ENCODE measurements at places on chromosomes 3 and 15.

DNA sequence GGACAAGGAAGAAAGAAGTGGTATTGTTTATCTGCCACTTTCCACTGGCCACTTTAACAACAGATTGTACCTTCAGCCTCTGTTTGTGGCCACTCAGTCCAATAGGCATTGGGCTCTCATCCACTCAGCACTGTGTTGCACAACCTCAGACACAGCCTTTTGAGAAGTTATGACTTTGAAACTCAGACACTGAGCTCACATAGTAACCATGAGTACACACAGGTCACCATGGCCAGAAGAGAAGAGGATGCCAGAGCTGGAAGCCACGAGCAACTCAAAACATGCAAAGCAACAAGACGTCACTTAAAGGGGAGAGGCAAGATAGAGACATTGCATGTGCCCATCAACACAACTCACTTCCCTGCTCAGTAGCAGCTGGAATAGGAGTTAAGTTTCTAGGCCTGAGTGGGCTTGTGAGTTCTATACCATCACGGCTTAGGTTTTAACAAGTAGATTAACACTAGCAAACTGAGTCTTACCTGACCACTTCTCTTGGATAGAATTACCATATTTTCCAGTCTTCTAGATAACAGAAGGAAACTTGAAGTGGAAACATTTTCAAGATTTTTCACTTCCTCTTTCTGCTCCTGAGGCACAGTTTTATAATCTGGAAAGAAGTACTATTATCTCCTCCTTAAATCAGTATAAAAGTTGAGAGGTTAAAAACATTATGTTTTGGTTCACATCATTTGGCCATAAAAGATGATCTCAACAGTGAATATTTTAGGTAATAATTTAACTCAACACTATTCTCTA lies 103.5 kb downstream of the IMPG2 start:
- no peak for DNase-seq

- DNase-seq, result no peak
Measured at GRCh38 chr15:56812961-56813360, 79.7 kb upstream of the ZNF280D start.

DNA sequence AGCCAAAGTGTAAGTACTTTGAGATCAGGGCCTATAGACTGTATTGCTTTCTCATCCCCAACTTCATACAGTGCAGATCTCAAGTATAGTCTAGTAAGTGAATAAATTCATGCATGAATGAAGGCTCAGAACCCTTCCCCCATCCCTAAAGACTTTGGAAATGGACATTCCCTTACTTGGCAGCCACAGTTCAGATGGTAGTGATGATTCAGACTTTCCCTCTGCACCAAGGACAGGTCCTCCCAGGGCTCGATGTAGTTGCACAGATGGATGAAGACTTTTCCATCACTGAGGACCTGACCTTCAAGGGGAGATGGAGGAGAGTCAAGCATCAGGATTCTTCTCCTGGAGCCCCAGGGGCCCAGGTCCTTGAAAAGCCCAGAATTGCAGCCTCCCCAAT lies 4.6 kb downstream of the TIMP4 start:
- DNase-seq, result no peak

DNA sequence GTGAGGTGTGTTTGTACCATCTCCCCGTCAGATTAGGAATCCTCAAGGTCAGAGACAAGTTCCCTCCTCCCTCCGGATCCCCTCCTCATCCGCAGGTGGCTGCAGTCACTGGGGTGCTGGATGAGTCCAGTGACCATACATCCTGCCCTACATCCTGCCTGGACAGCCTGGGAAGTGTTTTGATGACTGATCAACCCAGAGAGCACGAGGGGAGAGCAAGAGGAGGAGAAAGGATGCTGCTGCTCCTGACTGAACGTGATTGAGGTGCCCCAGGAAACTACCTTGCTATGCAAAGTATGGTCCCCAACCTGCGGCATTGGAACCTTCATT lies 65.1 kb downstream of the SLC12A8 start:
- DNase-seq, result no peak

- DNase-seq, result no peak
Measured at GRCh38 chr3:15281817-15282216, 50.6 kb downstream of the SH3BP5 start.

GRCh38 chr3:46666453-46666845 lies 27.0 kb downstream of the ALS2CL start:
- no peak for DNase-seq

DNA sequence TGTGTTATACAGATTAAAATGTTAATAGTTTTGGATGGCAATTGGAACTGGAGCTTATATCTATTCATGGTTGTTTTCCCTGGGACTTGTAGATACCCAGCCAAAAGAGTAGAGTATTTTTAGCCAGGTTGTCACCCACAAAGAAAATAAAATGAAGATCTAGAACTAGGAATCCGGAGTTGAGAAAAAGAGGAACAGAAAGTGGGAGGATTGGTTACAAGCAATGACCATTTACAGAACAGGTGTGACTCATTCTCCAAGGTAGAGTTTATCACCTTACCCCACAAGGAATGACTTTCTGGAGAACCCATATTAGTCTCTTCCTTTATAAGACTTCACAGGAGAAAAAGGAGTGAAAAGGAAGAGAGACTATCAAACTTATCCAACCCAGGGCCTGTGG lies 99.8 kb downstream of the TMEM108 start:
- DNase-seq, result no peak

GRCh38 chr3:40453933-40454332 lies 3.2 kb upstream of the RPL14 start:
- DNase-seq, result no peak

- DNase-seq, result no peak
Measured at GRCh38 chr3:33989229-33989628, 190.8 kb downstream of the PDCD6IP start.

GRCh38 chr3:126553284-126554084 lies 5.2 kb downstream of the C3orf22 start:
- DNase-seq, result no peak

- no peak for DNase-seq
Measured at GRCh38 chr3:58683001-58683458, 16.5 kb upstream of the FAM3D start.

DNA sequence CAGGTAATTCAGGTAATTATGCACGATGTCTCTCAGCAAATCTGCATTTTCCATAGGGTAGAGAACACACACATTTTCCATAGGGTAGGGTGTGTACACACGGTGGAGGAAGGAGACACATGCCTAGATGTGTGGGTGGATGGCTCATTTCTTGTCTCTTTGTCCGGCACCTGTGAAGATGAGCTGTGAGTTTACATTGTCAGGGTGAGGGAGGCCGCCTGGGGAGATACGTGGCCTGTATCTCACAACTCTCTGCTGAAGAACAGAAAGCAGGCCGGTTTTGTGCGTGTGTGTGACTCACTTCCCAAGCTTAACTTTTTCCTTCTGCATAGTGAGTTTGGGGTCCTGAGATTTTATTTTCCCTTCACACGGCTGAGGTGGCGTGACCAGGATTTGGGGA lies 60.3 kb downstream of the SLC6A6 start:
- DNase-seq, result no peak

DNA sequence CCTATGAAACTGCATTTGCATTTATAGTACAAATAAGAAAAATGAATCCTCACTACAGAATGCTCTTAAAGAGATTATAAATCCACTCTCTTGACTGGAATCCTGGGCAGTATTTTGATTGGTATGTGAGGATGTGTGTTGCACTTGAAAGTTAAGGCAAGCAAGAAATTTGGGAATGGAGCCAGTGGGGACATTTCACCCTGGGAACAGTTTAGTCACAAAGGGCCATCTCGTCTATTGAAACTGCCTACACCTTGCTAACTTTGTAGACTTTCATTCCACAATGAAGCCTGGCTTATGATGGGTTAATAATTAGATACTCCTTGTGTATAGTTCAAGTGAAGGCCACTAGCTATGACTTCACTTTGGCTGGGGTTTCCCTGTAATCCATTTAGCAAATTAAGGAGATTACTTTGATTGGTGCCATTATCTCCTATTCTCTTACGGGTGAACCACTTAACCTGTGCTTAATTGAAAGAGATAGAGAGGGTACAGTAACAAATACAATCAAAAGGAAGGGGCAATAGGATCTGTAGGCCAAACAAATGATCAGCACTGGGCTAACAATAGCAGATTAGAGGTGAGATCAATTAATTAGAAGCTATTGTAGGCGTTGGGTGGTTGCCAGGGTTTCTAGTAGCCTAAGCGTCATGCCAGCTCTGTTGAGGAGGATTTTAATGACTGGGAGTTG lies 146.9 kb upstream of the RARB start:
- DNase-seq, result no peak

- no peak for DNase-seq
Measured at GRCh38 chr3:185613016-185613415, 26.9 kb downstream of the SENP2 start.

DNA sequence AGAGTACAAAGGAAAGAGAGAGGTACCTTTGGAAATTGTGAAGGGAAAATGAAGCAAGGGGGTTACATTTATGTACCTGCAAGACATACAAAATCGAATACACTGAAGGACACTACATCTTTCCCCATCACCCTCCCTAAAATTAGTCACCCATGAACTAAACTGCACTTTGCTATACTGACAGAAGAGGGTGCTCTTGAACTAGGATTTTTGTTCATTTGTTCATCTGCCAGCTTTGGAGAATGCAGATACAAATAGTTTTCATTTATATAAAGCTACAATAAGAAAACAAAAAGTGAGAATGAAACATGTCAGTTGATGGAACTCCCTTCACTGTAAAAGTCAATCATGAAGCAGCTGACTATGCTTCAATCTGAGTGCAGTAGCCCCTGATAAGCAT lies 55.7 kb downstream of the PCCB start:
- DNase-seq, result no peak

DNA sequence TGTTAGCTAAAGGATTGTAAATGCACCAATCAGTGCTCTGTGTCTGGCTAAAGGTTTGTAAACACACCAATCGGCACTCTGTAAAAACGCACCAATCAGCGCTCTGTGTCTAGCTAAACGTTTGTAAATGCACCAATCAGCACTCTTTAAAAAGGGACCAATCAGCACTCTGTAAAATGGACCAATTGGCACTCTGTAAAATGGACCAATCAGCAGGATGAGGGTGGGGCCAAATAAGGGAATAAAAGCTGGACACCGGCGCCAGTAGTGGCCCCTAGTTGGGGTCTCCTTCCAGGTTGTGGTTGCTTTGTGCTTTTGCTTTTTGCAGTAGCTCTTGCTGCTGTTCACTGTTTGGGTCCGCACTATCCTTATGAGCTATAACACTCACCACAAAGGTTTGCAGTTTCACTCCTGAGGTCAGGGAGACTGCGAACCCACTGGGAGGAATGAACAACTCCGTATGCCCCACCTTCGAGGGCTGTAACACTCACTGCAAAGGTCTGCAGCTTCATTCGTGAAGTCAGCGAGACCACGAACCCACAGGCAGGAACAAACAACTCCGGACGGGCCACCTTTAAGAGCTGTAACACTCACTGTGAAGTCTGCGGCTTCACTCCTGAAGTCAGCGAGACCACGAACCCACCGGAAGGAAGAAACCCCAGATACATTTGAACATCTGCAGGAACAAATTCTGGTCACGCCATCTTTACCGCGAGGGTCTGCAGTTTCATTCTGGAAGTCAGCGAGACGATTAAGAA lies 1.1 kb upstream of the SUCLG2 start:
- DNase-seq, result peak; percentile 81

- no peak for DNase-seq
Measured at GRCh38 chr15:33975022-33975565, 6.8 kb downstream of the CHRM5 start.

DNA sequence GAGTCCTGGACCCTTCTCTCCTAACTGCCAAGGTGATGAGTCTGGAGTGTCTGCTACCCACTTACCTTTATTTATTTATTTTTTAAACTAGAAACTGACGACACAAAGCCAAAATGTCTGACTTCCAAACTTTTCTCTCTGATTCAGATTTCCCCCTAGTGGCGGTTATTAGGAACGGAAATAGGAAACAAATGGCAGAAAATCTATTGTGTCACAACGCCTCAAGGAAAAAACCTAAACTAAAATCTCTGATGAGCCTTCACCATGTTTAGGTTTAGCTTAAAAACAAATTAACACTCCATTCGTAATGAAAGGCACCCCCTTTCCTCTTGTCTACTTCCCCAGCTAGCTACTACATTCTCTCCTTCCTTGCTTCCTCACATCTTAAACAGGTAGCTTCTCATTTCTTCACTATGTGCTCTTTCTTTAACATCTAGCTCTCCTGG lies 94.0 kb upstream of the MEX3B start:
- peak; percentile 5 for DNase-seq

DNA sequence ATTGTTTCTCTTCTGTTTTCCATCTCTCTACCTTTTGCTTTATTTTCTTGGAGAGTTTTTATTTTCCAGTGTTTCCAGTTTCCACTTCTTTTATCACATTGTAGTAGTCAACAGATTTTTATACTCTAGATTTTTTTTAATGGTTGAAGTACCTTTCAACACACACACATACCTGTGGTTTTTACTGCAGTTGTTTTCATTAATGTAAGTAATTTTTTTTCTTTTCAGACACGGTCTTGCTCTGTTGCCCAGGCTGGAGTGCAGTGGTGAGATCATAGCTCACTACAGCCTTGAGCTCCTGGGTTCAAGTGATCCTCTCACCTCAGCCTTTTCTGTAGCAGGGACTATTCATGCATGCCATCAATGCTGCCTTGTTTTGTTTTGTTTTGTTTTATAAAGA lies 472.5 kb upstream of the SGO1 start:
- no peak for DNase-seq

DNA sequence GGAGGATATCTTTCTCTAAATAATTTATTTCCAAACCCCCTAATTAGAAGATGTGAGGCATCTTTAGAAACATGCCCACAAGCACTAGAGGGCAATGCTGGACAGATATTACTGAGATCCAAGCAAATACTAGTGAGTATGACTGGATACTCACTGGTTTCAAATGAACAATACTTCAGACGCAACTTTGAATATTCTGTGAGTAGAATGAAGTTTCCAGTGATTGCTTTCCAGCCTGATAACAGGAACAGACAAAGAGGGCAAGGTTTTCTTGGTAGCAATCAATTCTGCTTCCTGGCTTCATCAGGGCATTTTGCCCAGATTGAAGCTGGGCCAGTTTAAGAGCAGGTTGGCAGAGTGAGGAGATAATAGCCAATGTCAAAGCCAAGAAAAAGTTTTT lies 442.6 kb upstream of the PDZRN3 start:
- DNase-seq, result no peak

DNA sequence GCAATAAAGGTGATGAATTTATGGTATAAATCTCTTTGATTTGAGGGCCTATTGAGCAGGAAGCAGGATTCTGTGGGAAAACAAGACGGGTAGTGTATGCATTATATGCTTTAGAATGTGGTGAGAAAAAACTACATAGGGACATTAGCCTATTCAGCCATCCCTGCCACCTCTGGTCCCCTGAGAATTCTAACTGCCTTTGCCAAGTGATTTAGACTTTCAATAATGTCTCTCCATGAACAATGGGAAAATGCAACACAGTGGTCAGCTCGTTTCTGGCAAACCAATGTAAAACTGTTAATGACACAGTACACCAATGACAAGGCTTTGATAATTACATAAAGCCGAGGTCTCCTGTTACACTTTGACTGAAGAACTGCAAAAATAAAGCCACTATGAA lies 314.7 kb upstream of the CNTN4 start:
- no peak for DNase-seq

DNA sequence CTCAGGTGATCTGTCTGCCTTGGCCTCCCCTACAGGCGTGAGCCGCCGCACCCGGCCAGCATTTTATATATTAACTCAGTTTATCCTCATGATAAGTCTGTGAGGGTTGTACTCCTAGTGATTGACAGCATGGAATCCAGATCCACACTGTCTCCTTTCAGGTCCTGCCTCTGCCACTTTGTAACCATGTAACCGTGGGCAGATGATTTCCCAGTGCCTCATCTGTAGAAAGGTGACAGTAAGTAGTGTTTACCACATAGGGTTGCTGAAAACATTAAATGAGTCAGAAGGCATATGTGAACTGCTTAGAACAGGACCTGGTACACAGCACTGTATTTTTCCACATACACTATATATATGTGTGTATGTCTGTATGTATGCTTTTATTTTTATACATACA lies 2.4 kb downstream of the FYTTD1 start:
- no peak for DNase-seq
